ENCODE measurements at places on chromosomes 5 and 9.

- H3K27me3 ChIP-seq = no peaks in the 10 kb centered on the region
- H3K27ac ChIP-seq = no peak overlapping the region
- peaks cover 3% of the 10 kb centered on the region for H3K36me3 ChIP-seq
Measured at GRCh38 chr5:106720367-106720766, 950.4 kb downstream of the EFNA5 start.

GRCh38 chr5:111953351-111954127 lies 196.5 kb upstream of the NREP start:
- no peak overlapping the region for H3K27ac ChIP-seq
- no peak for DNase-seq
- no peaks in the 10 kb centered on the region for H3K4me1 ChIP-seq

DNA sequence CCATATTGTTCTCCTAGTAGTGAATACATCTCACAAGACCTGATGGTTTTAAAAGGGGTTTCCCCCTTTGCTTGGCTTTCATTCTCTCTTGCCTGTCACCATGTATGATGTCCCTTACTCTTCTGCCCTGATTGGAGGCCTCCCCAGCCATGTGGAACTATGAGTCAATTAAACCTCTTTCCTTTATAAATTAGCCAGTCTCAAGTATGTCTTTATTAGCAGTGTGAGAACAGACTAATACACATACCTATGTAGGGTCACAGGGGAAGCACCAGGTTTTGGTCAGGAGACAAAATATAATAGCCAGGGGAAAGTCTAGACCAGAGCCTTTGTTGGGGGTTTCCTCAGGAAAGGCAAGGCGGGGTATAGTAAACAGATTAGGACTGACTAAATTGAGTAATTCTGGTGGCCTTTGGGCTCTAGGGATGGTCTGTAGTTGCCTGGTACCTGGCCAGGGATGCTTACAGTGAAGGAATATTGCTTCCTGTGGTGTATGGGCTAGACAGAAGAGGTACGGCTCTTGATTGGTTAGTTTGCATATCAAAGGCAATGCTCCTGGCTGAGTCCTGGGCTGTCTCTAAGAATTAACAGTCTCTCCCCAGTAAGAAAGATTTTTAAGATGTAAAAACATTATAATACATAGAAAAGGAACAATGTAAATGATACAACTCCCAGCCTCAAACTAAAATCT lies 254.5 kb downstream of the ELAVL2 start:
- H3K4me1 ChIP-seq = peaks cover 5% of the 10 kb centered on the region
- no peak for DNase-seq
- H3K27ac ChIP-seq = no peak overlapping the region
- no peaks in the 10 kb centered on the region for H3K36me3 ChIP-seq
- no peak overlapping the region for H3K4me3 ChIP-seq

DNA sequence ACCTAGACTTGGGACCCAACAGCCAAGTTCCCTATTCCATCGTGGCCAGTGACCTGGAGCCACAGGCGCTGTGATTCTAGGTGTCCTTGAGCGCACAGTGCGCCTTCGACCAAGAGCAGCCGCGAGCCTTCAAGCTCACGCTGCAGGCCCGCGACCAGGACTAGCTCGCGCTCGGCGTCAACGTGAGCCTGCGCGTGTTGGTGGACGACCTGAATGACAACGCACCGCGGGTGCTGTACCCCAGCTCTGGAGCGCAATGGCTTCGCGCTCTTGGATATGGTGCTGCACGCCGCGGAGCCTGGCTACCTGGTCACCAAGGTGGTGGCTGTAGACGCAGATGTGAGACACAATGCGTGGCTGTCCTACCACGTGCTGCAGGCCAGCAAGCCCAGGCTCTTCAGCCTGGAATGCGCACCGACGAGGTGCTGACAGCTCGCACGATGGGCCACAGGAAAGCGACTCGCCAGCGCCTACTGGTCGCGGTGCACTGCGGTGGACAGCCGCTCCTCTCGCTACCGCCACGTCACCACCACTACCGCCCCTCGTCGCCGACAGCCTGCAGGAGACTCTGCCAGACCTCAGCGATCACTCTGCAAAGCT lies 11.4 kb downstream of the PCDHGA12 start:
- no peak overlapping the region for H3K27ac ChIP-seq
- H3K4me3 ChIP-seq = no peak overlapping the region
- H3K4me1 ChIP-seq = peaks cover 2% of the 10 kb centered on the region
- H3K27me3 ChIP-seq = no peaks in the 10 kb centered on the region
- no peak for DNase-seq

GRCh38 chr5:34586117-34586885 lies 69.8 kb upstream of the RAI14 start:
- H3K4me1 ChIP-seq = no peaks in the 10 kb centered on the region
- H3K36me3 ChIP-seq = no peaks in the 10 kb centered on the region
- H3K27ac ChIP-seq = no peak overlapping the region
- no peak overlapping the region for H3K4me3 ChIP-seq
- DNase-seq = no peak

Data from H9 (cell line).